ENCODE measurements at places on chromosomes 6 and 20.

- DNase-seq: no peak
Observed at GRCh38 chr6:94651239-94651638, 926.1 kb upstream of the MANEA start.

- no peak for DNase-seq
Observed at GRCh38 chr20:25288291-25289181, 40.7 kb downstream of the PYGB start.

- no peak for DNase-seq
Observed at GRCh38 chr6:109610590-109610989, 80.4 kb downstream of the AK9 start.

- no peak for DNase-seq
Observed at GRCh38 chr20:17771206-17772004, 71.6 kb downstream of the BANF2 start.

DNA sequence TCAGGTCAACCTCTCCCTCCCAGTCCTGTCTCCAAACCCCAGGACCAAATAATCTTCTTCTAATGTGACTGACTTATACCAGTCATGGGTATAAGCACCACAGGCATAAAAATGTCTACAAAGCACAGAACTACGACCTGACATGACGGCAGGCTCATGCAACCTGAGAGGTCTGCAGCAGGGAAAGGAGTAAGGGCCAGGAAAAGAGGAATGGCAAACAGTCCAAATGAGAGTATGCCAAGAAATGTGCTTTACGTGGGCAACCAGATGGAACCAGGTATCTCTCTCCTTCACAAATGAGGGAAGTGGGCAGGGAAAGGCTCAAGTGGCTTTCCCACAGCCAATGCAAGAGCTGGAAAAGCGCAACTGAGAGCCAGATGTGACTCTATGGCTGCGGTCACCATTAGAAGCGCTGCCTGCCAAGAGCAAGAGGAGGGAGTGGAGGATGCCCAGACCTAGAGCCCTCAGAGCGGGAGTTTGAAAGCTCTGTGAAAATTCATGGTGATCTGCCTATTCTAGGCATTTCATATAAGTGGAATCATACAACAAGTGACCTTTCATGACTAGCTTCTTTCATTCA is 6.0 kb downstream of the APMAP start:
- no peak for DNase-seq

DNA sequence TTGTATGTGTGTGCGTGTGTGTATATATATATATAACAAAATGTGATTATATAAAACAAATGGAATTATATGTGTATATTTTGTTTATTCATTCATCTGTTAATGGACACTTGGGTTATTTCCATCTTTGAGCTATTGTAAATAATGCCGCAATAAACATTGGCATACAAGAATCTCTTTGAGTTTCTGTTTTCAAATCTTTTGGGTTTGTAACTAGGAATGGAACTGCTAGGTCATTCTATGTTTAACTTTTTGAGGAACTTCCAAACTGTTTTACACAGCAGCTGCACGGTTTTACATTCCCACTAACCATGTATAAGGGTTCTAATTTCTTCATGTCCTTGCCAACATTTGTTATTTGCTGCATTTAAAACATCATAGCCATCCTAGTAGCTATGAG is 39.9 kb upstream of the TGM2 start:
- DNase-seq: no peak

All from GM18507 (cell line).